Activated CD4-positive, alpha-beta T cell treated with anti-CD3 and anti-CD28 coated beads, Interleukin-10, Interleukin-2, amounts not matched to agents 100 ng/mL and 50 ng/mL, durations not matched to agents 16 hours and 8 hours (primary cell): ENCODE measurements at places on chromosomes 16 and 17.

DNA sequence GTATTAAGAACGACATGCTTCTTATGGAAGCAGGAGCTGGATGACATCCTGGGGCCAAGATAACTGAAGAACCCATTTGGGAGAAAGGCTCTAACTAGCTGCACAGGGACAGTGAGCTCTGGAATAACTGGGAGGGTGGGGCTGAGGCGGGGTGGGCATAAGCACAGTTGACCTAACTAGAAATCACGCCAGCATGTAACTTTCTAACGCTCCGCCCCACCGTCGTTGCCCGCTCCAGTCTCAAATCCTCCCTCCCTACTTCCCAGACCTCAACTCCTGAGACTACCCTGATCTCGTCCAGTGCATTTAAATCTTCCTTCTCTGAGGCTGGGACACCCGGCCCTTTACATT, 436 bp downstream of the PHB1 start:
- DNase-seq: no peak

GRCh38 chr16:10078541-10078949, 103.7 kb downstream of the GRIN2A start:
- no peak for DNase-seq

DNA sequence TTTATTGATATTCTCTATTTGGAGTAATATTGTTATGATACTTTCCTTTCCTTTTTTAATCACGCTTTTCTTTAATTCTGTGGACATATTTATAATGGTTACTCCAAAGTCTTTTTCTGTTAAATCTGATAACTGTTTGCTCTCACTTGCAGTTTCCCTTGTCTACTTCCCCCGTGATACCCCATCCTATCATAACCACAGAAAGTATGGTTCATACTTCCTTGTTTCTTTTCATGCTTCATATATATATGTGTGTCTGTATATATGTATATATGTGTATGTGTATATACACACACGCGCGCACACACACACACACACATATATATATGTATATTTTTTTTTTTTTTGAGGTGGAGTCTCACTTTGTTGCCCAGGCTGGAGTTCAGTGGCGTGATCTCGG, 23.5 kb downstream of the SPECC1 start:
- DNase-seq: no peak

- no peak for DNase-seq
Observed at GRCh38 chr17:66357037-66357436, 54.6 kb downstream of the PRKCA start.

DNA sequence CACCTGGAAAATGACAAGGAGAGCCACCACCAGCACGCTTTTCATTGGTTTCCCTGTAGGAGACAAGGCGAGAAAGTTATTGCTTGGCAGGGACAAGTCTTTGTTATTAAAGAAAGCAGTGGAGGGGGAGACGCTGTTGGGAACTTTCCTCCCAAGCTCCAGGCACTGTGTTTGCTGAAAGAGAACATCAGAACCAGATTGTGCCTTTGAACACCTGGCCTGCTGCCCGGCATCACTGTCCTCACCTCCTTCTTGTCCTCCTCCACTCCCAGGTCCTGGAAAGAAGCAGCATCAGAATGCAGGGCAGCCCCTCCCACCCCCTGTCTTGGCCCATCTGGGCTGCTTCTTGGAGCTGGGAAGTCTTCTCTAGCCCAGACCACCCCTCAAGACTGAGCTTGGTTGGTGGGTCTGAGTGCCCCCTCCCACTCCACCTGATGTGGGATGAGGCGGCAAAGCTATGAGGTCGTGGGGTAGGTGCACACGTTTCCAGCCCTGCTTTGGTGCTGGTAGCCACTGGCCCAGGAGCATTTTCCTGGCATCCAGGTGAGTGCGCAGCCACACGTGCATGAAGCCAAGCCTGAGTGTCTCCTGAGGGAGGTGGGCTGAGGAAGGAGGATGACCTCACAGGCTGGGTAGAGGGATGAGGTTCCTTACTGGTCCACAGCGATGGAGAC, 6.2 kb downstream of the CCR7 start:
- no peak for DNase-seq

DNA sequence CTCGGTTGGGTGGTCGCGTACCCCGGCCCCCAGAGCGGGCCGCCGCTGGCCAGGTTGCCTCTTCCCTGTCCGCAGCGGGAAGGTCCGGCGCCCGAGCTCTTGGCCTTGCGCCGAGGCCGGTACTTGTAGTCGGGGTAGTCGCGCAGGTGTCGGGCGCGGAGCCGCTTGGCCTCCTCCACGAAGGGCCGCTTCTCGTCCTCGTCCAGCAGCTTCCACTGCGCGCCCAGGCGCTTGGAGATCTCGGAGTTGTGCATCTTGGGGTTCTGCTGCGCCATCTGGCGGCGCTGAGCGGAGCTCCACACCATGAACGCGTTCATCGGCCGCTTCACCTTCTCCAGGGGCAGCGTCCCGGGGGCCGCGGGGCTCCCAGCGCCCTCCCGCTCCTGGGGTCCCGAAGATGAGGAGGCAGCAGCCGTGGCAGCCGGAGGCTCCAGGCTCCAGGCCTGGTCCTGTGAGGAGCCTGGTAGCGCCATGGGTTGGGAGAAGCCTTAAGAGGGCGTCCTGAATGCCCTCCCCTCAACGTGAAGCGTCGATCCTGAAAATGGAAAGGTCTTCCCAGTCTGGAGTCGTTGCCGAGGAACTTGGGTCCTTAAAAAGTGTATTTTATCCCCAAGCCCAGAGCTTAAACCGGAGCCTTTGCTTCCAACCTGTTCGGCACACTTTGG, 558 bp downstream of the SOX15 start:
- peak; percentile 71 for DNase-seq

DNA sequence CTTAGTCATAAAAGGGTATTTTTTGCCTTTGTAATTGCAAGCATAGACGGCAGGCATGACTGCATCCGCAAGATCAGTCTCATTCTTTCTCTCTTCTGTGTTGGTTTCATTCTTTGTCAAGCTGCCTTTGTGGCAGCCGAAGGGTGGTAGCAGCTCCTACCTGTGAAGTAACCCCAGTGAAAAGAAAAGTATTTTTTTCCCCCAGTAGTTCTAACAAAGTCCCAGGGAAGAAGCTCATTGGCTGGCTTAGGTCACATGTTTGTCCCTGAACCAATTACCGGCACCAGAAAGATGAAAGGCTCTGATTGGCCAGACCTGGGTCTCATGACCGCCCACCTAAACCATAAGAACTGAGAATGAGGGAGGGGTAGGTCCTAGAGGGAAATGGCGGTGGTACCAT, 110.7 kb downstream of the RAP1GAP2 start:
- DNase-seq: peak; percentile 70

GRCh38 chr16:30527635-30528178, 1.3 kb upstream of the ZNF768 start:
- DNase-seq: no peak

DNA sequence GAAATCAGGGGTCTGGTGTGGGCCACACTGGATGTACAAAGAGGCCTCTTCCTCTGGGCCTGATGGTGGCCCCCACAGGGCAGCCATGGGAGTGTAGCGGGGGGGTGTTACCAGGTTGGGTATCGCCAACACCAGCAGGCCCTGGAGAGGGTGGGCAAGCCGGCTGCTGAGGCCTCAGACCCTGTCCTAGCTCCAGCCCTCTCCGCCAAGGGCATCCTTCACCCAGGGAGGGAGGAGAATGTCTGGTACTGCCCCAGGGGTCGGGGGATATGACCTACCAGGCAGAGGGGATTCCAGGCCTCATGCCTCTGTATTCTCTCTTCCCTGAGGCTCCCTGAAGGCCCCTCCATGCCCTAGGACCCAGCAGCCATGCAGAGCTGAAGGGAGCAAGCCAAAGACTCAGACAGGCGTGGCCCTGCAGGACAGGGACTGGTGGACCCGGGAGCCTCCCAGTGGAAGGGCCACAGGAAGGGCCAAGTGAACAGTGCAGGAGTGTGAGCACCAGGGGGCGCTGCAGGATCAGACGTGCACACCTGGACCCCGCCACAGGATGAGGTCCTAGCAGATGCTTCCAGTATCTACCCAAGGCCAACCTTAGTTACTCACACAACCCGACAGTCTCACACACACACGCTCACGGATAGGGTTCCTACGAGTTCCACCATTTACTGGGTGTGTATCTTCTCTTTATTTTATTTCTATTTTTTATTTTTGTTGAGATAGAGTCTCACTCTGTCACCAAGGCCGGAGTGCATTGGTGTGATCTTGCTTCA, 10.9 kb upstream of the CES4A start:
- DNase-seq: peak; percentile 93

DNA sequence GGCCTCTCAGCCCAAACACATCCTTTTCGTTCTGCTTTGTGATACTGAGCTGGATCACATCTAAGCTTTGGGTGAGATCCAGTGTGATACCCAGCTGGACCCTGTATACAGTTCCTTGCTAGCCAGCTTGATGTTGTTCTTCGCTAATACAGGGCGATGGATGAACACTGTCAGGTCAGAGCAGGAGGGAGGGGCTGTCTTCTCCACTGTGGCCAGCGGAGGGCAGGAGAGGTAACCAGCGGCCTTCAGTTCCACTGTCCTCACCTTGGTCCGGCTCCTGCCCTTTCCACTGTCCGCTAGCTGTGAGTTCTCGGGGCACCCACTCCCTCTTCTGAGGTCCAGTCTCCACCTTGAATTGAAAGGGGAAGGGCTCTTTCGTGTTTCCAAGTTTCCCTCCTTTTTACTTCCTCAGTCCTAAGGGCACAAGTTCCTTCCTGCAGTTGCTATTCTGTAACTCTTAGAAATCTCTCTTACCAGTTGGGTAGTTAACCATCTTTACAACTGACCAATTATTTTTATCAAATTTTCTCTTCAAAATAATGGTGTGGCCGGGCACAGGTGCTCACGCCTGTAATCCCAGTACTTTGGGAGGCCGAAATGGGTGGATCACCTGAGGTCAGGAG, 3.0 kb upstream of the ZNF213 start:
- peak; percentile 55 for DNase-seq

DNA sequence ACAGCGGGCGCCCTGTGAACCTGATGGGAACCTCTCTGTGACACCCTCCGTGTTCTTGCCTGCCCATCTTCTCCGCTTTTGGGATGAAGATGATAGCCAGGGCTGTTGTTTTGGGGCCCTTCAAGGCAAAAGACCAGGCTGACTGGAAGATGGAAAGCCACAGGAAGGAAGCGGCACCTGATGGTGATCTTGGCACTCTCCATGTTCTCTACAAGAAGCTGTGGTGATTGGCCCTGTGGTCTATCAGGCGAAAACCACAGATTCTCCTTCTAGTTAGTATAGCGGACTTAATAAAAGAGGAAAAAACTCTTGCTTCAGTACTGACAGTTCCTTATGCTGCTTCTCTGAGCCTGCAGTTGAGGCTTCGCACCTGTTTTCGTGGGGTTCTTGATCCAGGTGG, 10.5 kb downstream of the CDK5RAP3 start:
- peak; percentile 55 for DNase-seq

DNA sequence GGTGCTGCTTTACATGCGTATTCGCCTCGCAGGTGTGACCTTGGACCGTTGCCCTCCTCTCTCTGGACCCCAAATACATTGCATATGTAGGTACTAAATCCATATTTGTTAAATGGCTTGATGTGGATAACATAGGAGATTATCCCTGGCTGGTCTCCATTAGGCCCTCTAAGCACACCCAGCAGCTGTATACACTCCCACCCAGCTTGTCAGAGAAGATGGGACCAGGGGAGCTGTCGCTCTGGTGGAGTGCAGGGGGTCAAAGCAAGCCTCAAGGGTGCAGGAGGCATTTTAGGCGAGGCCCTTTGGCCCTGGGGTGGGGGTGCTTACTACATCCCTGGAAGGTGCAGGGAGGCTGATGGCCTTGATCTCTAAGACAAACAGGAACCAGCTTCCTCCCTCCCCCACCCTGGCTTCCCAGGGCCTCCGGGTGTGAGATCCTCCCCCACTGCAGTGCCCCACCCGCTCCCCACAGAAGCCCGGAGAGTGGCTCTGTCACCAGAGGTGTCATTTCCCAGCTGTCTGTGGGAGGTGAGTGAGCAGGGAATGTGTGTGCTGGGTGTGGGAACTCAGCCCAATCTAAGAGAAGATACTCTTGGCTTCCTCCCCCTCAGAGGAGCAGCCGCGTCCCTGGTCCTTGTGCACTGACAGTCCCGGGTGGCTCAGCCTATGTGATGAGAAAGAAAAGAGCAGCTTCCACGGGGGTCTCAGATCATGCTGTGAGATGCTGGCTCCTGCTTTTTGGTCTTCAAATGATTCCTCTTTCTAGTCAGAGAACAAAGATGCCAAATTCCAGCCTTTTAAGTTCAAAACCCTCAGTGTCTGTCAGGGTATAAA, 1.4 kb upstream of the VAMP2 start:
- DNase-seq: peak; percentile 88

DNA sequence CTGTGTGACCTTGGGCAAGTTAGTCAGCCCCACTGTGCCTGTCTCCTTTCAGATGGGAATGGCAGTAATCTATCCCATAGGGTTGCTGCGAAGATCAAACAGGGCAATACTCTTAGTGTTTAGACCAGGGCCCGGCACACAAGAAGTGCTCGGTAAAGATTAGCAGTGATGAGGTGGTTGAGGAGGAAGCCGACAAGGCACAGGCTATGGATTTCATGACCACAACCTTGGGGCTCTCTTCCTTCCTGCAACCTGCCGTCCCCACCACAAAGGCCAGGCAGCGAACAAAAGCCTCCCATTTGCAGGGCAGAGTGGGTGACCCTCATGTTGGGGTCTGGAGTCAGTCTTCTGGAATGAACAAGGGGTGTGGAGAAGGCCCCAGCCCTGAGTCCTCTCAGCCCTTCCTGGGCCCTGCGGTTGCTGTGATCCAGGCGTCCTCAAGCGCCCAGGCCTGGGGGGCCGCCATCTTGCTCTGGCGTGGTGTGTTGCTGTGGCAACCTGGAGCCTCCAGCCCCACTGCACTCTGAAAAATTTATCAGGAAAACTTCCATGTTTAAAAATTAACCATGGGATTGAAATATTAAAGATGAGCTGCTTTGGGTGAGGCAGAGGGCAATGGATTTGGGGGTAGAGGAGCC, 9.8 kb downstream of the ADAM11 start:
- DNase-seq: no peak

GRCh38 chr17:74417178-74418045, 14.5 kb upstream of the GPRC5C start:
- DNase-seq: peak; percentile 18

DNA sequence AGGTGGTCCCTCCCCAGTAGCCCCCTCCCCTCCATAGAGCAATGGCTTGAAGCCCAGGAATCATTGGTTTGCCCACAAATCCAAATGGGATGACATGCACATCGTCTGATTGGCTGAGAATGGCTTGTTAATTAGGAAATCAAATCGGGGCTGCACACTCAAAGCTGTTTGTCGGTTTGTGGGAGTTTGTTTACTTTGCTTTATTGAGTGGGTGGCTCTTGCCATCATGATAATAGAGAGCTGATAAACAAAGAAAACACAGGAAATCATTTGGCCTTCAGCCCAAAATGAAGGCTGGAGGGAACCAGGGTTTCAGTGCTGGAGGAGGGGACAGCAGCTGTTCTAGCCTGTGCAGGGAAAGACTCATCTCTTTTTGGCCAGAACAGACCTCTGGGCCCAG, 316.3 kb downstream of the CBLN1 start:
- no peak for DNase-seq

DNA sequence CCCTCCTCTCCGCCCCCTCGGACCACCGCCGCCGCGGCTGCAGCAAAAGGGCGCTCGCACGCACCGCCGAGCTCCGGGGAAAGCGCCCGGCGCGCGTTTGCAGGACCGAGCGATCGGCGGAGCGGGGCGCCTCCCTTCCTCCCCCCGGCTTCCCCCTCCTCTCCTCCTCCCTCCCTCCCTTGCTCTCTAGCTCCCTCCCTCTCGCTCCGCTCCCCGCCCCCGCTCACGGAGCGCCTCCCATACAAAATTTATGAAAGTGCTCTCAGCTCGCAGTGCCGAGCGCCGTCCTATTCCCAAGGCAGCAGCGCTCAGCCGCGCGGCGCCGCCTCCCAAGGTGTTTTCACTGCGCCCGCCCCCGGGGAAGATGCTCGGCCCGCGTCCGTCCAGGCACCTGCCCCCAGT, at the start of gene RTN4RL1:
Gene RTN4RL1, minus strand, starts transcription at position 115 of the 402 bp plus-strand sequence. CDS start 469 bp downstream, outside the sequence.
- peak; percentile 47 for DNase-seq

- no peak for DNase-seq
Observed at GRCh38 chr16:75534560-75535205, 1.2 kb downstream of the CHST5 start.
